Glutamatergic neuron (in vitro differentiated cells): ENCODE measurements at places on chromosomes 11 and 22. TPM values are rescaled to one million over a fixed set of nuclear protein-coding genes. Genes with fewer than 3 reads are reported as not detected.

- peaks cover 6% of the 10 kb centered on the region for H3K4me1 ChIP-seq
- H3K4me3 ChIP-seq = no peak overlapping the region
- no peak overlapping the region for H3K27ac ChIP-seq
- no peaks in the 10 kb centered on the region for H3K27me3 ChIP-seq
- DNase-seq = no peak
Measured at GRCh38 chr11:117218133-117218915, 13.5 kb downstream of the PCSK7 start.

DNA sequence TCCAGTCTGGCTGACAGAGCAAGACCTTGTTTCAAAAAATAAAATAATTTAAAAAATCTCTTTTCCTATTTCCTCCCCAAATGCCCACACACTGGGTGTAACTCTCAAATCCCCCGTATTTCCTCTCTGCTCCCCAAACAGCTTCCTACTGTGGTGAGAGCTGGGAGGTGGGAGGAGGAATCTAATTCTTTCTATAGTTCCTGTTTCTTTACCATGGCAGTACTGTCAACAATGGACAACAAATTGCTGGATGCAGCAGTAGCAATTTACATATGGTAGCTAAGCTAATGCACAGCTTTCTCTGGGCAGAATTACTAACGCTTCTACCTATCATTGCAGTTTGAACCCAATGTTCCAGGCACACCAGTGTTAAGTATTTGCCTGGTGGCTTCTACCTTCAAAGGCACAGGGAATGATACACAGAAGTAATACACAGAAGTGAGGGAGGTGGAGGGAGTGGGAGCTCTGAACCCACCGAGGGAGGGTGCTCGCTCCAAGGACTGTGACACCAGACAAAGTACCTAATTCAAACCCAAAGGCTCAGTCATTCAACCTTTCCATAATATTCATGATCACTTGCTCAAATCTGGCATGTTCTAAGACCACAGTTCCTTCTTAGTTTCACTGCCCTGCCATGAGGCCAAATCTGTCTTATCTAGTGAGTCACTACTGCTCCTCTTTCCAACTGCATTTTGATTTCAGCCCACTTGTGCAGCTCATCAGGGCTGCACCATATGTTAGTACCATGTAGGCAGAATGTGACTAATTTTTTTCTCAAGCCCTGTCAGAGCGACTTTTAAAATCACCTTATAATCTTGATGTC lies 37.9 kb downstream of the CELF1 start:
- peak overlapping the region; percentile 35 for H3K4me3 ChIP-seq
- peaks cover 7% of the 10 kb centered on the region for H3K27me3 ChIP-seq
- no peak for DNase-seq
- peaks cover 45% of the 10 kb centered on the region for H3K4me1 ChIP-seq

The MSANTD4 gene
- 46.4 TPM for total RNA-seq

DNA sequence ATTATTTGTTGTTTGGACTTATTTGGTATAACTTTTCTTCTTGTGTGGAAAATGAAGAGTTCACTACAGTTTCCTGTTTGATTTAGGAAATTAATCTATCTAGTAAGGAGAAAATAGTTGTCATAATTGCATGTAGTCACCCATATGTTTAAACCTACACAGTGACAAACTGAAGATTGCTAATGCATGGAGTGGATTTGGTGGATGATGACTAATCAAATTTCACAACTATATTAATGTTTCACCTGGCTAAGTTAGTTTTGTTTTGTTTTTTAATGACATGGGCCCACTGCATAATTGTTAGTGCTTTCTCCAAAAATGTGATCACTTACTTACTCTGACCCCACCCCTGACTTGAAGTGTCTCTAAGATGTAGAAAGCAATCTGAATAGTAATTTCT lies 170.6 kb downstream of the DYNC2H1 start:
- no peak for DNase-seq
- no peak overlapping the region for H3K27ac ChIP-seq
- no peaks in the 10 kb centered on the region for H3K27me3 ChIP-seq
- H3K4me1 ChIP-seq = no peaks in the 10 kb centered on the region
- no peak overlapping the region for H3K4me3 ChIP-seq
- H3K36me3 ChIP-seq = no peaks in the 10 kb centered on the region

GRCh38 chr11:101288392-101288791 lies 158.8 kb upstream of the PGR start:
- no peaks in the 10 kb centered on the region for H3K4me1 ChIP-seq
- no peak overlapping the region for H3K4me3 ChIP-seq
- H3K27me3 ChIP-seq = no peaks in the 10 kb centered on the region

- no peak overlapping the region for H3K4me3 ChIP-seq
- H3K4me1 ChIP-seq = no peaks in the 10 kb centered on the region
- H3K27me3 ChIP-seq = peaks cover 4% of the 10 kb centered on the region
- no peak for DNase-seq
Measured at GRCh38 chr22:35114131-35114980, 48.4 kb downstream of the ISX start.

The SLC22A8 gene
- total RNA-seq = not detected

- peaks cover 5% of the 10 kb centered on the region for H3K36me3 ChIP-seq
- no peak overlapping the region for H3K27ac ChIP-seq
- H3K27me3 ChIP-seq = no peaks in the 10 kb centered on the region
- no peak overlapping the region for H3K4me3 ChIP-seq
Measured at GRCh38 chr11:15059132-15059915, 14.1 kb upstream of the CALCB start.

The OVOL1 gene
- total RNA-seq = not detected

GRCh38 chr11:117417342-117417741 lies 89.7 kb downstream of the CEP164 start:
- no peaks in the 10 kb centered on the region for H3K36me3 ChIP-seq
- H3K27ac ChIP-seq = no peak overlapping the region
- no peak for DNase-seq

- no peaks in the 10 kb centered on the region for H3K36me3 ChIP-seq
- H3K27me3 ChIP-seq = peaks cover 2% of the 10 kb centered on the region
- H3K4me3 ChIP-seq = no peak overlapping the region
- peaks cover 7% of the 10 kb centered on the region for H3K4me1 ChIP-seq
- no peak for DNase-seq
Measured at GRCh38 chr11:66912911-66913310, 45.3 kb downstream of the PC start.

The SLN gene
- not detected for total RNA-seq

The LSP1 gene
- total RNA-seq = 2.5 TPM

The ABTB2 gene
- 9.3 TPM for total RNA-seq

The AIFM3 gene
- 0.64 TPM for total RNA-seq

The KCNK4 gene
- total RNA-seq = 0.47 TPM

- H3K4me1 ChIP-seq = peaks cover 11% of the 10 kb centered on the region
- no peak overlapping the region for H3K4me3 ChIP-seq
- DNase-seq = no peak
- no peak overlapping the region for H3K27ac ChIP-seq
- H3K36me3 ChIP-seq = peaks cover 5% of the 10 kb centered on the region
Measured at GRCh38 chr11:76769645-76770586, 13.2 kb upstream of the TSKU start.
